Caki2 (cell line): ENCODE measurements at places on chromosomes 5 and 9.

- no peak for DNase-seq
These were observed 206.5 kb downstream of the KCTD16 start for GRCh38 chr5:144377207-144377606.

GRCh38 chr9:120941046-120941770 lies 14.6 kb upstream of the TRAF1 start:
- DNase-seq: no peak

- DNase-seq: no peak
These were observed at the start of gene ARID3C for GRCh38 chr9:34628656-34629490. TSS of gene ARID3C (minus strand) at chr9:34629066. CDS start at chr9:34628014, 1,052 bp downstream.

DNA sequence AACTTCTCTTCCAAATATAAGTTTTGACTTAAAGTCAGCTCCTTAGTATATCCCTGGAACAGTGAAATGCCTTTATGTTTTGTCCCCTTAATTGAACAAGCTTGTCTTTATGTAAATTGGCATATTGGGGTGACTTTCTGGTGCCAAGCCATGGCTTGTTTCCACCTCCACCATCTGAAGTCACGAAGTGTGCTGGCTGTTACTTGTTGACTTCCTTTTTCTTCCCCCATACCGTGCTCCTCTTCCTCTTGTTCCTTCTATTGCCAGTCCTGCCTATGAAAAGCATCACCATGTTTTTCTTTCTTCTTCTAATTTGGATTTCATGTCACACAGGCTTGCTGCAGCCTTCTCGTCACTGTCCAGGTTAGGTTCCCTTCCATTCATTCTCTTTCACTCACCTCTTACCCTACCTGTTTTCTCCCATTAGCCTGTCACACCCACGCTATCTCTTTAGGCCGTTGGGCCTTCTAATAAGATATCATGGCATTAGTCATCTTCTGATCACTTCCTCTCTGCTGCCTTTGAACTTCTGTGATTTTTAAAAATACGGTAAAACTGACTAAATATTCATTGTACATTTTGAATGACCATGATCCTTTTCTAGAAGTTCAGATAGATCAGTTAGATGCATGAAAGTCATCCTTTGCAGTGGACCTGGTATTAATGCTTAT lies 48.1 kb downstream of the IQGAP2 start:
- DNase-seq: no peak

GRCh38 chr9:105233873-105234272 lies 10.6 kb upstream of the SLC44A1 start:
- no peak for DNase-seq

DNA sequence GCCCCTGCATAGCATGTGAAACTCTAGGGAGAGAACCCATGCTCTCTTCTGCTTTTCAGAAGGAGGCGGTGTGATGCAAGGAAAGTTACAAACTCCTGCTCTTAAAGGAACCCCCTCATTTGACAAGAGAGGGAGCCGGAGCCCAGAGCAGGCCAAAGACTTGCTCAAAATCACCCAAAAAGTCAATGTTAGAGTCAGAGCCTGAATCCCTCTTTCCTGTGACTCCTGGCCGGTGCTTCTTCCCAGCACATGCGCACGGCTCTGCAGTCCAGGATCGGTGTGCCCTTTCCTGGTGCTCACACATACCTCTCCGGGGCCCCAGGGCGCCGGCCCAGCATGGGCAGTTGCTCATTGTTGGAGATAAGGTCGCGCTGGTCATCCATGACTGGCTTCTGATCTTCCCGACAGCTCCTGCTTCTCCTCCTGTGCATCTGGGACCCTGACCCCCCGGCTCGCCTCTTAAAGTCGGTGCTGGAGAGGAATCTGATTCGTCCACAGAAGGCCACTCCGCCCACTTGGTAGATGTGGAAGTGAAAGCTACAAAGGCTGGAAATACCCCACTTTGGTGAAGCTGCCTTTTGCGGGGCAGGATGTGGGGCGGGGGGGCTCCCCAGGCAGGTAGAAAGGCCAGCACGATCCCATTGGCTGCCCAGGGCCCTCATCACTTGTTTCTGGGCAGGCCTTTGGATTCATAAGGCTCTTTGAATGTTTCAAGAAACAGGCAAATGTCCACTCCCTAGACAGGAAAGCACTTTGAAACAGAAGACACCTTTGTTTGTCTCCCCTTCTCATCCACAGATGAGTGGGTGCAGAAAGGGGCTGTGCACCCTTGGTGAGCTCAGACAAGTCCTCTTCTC lies at the start of gene CD74:
CD74 (minus strand) TSS at position 592 of the 857 bp plus-strand sequence; CDS start at position 431, 161 bp downstream.
- DNase-seq: peak; percentile 78

DNA sequence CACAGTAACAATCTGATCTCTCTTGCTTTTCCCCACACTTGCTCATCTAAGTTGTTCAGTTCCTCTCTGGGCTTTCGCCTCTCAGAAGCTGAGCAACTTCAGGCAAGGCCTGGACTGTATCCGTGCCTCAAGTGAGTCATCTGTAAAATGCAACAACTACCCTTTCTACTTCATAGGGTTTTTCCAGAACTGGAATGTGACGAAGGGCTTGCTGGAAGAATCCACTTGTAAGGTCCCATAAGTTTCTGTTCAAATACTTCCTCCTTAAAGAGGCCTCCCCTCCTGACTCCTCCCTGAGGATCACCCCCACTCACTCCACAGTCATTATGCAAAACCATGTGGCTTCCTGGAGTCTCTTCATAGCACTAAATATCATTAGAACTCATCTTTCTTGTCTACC lies 17.5 kb upstream of the INSYN2B start:
- no peak for DNase-seq

DNA sequence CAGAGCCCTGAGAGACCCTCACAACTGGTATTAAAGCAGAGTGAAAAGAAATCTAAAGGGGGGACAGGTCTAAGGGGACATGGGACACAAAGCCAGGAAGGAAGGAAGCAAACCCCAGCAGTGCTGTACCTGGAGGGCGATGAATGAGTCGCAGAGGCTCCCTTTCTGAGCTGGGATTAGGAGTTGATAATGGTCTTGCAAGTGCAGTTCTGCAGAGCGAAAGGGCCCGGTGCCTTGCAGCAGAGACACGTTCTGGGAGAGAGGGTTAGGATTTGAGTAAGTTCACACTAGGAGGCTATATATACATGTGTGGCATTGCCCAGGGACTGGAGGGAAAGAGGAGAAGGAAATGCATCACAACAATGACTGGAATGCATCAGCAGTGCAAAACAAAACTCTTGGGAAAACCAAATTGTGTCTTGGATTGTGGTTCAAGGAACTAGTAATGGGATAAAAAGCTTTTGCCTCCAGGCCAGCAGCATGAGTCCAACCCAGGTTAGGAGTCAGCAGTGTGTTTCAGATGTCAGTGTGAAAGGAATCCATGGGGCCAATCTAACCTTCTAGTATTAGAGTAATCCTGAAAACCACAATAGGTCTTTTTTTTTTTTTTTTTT lies 38.8 kb upstream of the LIFR start:
- peak; percentile 42 for DNase-seq

- DNase-seq: no peak
These were observed 4.1 kb downstream of the NR6A1 start for GRCh38 chr9:124766815-124767554.

GRCh38 chr5:180343110-180343830 lies 9.9 kb downstream of the GFPT2 start:
- DNase-seq: no peak

GRCh38 chr9:105248691-105249090 lies 4.2 kb downstream of the SLC44A1 start:
- DNase-seq: no peak

GRCh38 chr5:77418601-77419581 lies 73.2 kb downstream of the WDR41 start:
- no peak for DNase-seq

GRCh38 chr5:11105696-11106095 lies 344.7 kb upstream of the DAP start:
- DNase-seq: no peak

DNA sequence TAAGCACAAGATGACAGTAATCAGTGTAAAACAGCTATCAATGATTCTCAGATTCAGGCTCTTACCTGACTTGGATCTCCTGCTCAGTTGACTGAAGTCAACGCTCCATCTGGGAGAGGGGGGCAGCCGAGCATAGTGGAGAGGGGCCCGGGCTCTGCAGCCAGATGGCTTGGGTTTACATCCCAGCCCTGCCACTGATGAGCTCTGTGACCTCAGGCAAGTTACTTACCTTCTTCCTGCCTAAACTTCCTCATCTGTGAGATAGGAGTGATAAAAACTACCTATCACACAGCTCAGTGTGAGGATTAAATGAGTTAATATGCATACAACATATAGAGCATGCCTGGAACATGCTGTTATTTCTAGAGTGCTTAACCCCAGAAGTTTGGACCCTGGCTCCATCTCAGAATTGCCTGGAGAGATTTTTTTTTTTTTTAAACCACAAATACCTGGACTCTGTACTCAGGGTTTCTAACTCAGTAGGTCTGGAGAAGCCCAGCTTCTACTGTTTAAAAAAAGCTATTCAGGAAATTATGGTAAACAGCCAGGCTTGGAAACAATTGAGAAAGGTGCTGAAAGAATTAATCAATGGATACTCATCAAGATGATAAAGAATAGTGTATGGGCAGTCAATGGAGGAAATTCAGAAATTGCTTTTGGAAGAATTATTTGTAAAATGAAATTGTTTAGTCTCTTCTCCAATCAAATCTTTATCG lies 72.2 kb downstream of the ANKRD55 start:
- DNase-seq: no peak

GRCh38 chr9:87497604-87498045 lies at the start of gene DAPK1:
TSS of gene DAPK1 (plus strand) at chr9:87497867. CDS start at chr9:87499078, 1,211 bp downstream.
- peak; percentile 76 for DNase-seq

GRCh38 chr9:22147813-22148527 lies 138.9 kb upstream of the CDKN2B start:
- no peak for DNase-seq

DNA sequence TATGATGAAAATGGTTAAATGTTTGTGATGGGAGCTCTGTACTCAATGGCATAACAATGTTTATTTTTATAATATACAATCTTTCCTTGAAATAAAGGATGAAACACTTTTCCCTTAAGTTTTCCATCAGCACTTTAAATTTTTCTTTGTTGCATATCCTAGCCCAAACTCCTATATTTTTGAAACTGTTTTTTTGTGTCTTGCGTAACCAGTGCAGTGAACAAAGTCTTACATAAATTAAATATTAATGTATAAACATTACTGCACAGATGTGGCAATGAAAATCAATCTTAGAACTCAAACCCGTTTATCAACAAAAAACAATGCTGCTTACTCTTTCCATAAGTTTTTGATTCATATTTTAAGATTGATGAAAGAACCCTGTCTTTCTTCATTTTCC lies 34.1 kb upstream of the IL31RA start:
- no peak for DNase-seq

- DNase-seq: peak; percentile 88
These were observed 30.1 kb downstream of the PTPA start for GRCh38 chr9:129141066-129142041.

GRCh38 chr5:128615578-128615977 lies 77.5 kb upstream of the FBN2 start:
- no peak for DNase-seq

- DNase-seq: peak; percentile 13
These were observed 726.0 kb downstream of the DNAH5 start for GRCh38 chr5:13218518-13218917.

DNA sequence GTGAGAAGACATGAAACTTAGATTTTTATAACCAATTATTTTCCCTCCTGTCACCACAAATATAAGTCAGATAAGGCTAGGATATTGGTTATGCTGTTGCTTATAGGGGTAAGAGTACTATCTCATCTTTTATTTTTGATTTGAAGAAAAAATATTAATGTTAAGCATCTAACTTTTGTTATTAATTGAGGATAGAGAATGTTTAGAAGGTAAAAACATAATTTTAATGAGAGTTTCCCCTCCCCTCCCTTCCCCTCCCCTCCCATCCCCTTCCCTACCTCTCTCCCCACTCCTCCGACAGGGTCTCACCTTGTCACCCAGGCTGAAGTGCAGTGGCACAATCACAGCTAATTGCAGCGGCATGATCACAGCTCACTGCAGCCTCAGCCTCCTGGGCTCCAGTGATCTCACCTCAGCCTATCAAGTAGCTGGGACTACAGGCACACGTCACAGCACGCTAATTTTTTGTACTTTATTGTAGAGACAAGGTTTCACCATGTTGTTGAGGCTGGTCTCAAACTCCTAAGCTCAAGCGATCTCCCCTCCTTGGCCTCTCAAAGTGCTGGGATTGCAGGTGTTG lies 86.7 kb downstream of the RIC1 start:
- DNase-seq: no peak

GRCh38 chr5:133782736-133783135 lies 170.4 kb upstream of the FSTL4 start:
- no peak for DNase-seq

DNA sequence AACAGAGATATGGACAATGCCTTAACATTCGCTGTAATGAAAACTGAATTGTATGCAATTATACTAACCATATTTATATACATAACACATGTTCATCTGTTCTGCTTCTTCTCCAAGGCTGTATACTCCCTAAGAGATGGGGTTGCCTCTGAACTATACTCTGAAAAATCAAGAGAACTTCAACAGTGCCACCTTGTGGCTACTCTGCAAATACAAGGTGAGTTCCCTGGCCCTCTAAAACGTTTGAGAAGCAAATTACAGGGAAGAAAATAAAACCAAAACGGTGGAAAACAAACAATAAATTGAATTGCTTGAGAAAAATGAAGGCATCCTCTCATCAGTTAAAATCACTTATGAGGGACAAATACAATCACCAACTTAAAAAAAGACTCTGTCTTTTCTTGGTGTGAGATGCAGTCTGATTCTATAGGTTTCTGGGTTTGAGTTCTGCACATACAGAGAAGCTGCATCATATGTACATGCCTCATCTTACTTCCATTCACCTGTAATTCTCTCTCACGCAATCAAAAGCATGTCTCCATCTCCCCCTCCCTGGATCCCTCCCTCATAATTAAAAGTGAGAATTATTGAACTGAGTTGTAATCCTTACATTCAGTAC lies 98.6 kb downstream of the FBXW11 start:
- peak; percentile 57 for DNase-seq

DNA sequence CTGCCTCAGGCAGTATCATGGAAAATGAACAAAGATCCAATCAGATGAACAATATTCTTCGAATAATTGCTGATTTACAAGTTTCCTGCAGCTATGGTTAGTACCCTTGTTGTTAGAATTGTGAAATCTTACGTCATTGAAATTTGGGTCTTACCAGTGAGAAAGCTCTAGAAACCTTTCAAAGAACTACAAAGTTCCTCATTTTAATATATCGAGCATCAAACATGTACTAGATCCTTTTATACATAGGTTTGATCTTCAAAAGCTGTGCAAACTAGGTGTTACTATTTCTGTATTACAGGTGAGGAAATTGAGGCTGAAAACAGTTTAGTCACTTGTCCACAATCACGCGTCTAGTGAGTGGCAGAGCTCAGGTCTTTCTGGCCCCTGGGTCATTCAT lies 43.7 kb upstream of the ANGPTL2 start:
- no peak for DNase-seq

GRCh38 chr5:174844971-174845370 lies 120.6 kb downstream of the MSX2 start:
- DNase-seq: no peak
